GOT3 (cell line): ENCODE measurements at places on chromosomes 7 and 10.

GRCh38 chr10:84341538-84341856 is 13.1 kb downstream of the CCSER2 start:
- no peak for DNase-seq

DNA sequence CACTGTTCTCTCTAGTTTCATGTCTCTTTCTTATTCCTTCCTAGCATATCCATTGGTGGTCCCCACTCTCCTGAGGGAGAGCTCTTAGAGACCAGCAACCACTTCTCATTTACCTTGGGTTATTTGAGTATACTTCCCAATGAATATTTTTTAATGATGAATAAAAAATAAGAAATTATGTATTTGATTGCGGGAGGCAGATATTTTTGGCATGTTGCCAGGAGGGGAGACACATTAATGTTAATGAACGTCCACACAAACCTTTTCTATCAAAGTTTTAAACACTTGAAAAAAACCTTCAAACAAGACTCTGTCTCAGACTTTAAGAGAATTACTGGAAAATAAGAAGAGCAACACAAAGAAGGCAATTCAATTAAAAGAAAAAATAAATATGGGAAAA is 260.6 kb upstream of the MAGI2 start:
- no peak for DNase-seq

GRCh38 chr10:50526185-50526584 is 97.6 kb downstream of the SGMS1 start:
- DNase-seq, result no peak

GRCh38 chr7:16989811-16990413 is 108.1 kb upstream of the AGR3 start:
- no peak for DNase-seq

DNA sequence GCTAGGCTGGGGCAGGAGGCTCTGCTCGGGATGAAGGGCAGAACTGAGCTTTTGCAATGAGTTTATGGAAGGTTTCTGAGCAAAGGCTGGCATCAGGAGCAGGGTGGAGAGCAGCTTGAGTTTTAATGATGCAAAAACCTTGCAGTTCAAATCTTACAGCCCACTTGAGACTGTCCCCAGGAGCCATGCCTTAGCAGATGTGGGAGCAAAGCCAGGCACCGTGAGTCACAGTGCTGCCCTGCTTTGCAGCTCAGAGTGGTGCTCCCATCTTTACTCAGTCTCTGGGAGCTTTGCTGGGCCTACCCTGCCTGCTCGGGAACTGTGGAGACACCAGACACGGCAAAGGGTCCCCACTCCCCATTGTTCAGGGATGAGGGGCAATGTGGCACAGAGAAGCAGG is 122.4 kb upstream of the NPS start:
- DNase-seq, result peak; percentile 13

DNA sequence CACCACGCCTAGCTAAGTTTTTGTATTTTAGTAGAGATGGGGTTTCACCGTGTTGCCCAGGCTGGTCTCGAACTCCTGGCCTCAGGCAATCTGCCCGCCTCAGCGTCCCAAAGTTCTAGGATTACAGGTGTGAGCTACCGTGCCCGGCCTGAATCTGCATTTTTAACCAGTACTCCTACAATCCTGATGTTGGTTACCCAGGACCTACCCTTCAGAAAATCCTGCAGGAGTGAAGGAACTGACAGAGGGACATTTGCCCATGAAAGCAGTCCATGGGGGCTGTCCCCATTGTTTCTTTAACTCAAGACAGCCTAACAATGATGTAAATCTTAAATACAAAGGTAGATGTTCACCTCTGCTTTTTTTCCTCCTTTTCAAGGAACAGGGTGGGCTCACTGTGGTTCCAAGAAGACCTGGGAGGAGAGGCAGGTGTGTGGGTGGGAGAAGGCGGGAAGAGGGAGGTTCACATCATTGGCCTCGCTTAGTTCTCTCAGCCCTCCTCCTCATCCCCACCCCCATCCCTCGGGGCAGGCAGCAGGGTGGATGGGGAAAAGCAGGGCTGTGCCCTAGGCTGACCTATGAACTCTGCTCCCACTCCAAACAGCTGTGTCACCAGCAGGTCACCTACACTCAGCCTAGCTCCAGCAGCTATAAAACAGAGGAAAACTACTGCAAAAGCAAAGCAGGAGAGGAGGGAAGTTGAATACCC is 13.5 kb downstream of the LRRC20 start:
- no peak for DNase-seq

DNA sequence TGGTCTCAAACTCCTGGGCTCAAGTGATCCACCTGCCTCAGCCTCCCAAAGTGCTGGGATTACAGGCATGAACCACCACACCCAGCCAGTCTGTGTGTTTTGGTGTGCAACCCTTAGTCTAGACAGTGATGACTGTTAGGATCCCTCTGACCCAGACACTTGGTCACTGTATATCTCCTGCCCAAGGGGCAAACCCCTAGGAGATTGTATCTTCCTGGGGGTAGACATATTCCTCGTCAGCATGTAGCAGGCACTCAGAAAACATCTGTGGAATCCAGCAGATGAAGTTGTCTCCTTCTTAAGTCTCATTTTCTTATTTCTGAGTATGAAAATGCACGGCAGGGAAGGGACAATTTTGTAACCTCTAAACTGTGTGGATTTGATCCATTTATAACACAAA is 292.5 kb downstream of the GFRA1 start:
- no peak for DNase-seq

DNA sequence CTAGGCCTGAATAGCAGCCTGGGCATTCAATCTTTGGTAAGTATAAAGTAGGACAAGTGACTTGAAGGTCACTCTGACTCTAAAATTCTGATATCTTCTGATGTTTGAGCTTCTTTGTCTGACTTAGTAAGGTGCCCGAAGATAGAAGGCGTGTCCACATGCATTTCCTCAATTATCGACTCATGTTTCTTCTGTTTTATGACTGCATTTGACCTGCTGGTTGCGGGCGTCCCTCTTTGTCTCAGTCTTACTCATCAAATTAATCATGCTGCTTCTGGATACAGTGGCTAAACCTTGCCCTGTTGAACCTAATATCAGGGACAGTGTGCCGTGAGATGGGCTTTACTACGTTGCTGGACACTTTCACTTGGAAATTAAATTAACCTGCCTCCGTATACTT is 534.1 kb downstream of the SDK1 start:
- DNase-seq, result no peak

- DNase-seq, result no peak
Observed at GRCh38 chr10:76091926-76092325, 660.5 kb downstream of the LRMDA start.

DNA sequence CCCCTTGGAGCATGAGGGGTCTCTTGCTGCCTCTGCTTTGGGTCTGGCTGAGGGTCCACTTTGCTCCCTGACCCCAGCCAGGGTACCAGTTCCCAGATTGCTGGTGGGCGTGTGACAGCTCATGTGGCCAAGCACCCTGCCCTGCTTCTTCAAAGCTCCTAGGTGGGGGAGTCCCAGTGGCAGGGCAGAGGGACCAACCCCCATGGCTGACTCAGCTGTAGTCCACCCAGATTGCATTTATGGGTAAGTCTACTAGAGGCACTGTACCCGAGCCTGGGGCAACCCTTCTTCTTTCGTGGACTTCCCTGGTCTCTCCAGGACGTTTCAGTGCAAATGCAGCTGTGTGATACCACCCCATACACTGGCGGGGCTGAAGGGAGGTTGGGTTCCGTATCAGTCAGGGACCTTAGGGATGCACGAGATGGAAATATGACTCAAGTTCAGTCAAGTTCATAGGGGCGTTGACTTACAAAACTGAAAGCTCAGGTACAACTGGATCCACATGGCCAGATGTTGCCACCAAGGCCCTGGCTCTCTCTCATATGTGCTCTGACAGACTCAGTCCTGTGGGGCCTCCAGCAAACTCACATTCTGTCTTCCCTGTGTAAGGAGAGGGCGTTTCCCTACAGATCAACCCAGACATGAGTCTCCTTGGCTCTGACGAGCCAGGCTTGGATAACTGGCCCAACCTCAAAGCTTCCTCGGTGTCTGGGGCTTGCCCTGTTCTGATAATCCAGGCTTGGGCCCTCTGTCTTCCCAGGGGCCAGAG is 13.6 kb downstream of the PTPRE start:
- no peak for DNase-seq

DNA sequence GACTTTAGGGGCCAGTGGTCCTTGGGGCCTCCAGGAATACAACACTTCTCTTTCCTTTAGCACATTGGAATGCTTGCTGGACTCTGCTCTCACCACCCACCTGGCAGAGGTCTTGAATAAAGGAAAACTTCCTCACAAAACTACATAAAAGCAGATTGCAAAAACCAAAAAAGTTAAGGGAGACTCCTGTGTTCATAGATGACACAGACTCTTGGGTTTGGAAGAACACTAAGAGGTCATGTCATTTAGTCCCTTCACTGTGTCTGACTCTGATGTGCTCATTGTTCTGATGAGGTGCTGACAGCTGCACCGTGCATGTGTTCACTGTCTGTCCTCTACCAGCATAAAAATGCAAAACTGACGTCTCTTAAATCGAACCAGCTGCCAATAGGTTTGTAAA is 11.4 kb downstream of the BLNK start:
- no peak for DNase-seq

GRCh38 chr10:90847436-90847835 is 10.4 kb downstream of the HTR7 start:
- no peak for DNase-seq

DNA sequence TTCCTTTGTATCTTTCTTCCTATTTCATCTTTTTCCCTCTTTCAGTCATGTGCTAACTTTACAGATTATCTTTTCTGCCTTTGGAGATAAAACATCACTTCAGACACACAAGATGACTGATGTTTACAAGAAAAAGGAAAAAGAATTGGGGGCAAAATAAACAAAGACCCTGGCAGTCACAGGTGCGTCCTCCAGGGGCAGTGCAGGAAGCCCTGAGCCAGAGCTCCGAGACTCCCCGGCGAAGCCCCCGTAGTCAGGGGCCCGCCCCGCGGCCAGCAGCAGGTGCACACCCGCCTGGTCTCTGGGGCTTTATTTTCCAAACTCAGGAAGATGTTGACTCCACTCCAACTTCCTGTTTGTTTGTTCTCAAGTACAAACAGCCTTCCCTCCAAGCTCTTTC is 10.2 kb downstream of the STK32C start:
- DNase-seq, result no peak

GRCh38 chr7:110940756-110941155 is 150.2 kb upstream of the LRRN3 start:
- no peak for DNase-seq

GRCh38 chr7:158130023-158130409 is 457.6 kb downstream of the PTPRN2 start:
- DNase-seq, result no peak

DNA sequence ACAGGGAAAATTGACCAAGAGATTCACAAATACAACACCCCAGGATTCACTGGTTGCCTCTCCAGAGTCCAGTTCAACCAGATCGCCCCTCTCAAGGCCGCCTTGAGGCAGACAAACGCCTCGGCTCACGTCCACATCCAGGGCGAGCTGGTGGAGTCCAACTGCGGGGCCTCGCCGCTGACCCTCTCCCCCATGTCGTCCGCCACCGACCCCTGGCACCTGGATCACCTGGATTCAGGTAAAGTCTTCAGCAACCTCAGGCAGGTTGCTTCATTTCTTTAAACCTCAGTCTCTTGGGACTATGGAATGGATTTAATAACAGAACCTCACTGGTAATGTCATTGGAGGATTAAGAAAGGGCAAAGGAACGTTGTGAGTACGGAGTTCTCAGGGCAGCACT is 206.9 kb upstream of the C7orf33 start:
- no peak for DNase-seq

GRCh38 chr7:137772748-137773147 is 74.0 kb downstream of the DGKI start:
- DNase-seq, result no peak

DNA sequence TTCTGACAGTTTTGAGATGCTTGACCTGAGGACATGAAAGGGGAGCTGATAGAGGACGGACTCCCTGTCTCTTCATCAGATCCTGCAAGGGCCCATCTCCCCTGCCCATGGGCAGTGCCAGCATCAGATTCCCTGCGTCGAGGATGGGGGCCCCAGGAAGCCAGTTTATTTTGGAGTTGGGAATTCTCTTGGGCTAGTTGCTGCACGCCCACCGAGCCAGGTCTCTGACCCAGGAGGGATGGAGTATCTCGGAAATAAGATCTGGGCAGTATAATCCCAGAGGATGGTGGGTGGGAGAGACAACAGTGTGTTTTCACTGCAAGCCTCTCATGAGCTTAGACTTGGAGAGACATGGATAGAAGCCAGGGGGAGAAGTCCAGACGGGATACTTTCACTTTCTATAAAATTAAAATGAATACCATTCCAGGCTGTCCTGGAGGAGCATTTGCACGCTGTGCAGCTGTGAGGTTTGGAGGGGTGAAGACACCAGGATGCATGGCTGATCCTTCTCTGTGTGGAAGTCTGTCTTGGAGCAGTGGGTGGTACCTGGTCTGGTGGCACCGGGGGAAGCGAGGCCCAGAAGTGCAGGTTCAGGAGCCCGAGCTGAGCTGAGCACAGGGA is 25.8 kb downstream of the DOCK1 start:
- no peak for DNase-seq

DNA sequence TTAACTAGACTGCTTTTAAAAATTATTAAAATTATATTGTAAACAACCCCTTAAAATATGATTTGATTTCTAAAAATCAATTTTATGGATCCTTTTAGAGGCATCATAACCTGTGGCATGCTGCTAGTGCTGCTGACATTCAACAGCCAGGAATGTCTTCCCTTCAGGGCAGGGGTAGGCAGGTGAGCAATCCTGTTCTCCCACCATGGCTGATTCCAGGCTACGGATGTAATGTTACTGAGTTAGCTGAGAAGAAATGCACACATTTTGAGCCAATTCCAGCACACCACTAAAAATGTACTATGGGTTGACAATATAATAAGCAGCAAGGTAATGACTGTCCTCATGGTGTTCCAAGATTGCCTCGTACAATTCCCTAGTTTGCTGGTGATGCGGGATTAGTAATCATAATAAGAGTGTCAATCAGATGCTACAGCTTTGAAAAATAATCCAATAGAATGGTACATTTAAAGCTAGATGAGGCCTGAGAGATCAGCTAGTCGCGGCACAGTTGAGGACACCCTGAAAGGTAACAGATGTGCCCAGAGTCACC is 108.7 kb upstream of the PRR15 start:
- no peak for DNase-seq

GRCh38 chr7:84975586-84976185 is 211.2 kb downstream of the SEMA3D start:
- DNase-seq, result no peak

DNA sequence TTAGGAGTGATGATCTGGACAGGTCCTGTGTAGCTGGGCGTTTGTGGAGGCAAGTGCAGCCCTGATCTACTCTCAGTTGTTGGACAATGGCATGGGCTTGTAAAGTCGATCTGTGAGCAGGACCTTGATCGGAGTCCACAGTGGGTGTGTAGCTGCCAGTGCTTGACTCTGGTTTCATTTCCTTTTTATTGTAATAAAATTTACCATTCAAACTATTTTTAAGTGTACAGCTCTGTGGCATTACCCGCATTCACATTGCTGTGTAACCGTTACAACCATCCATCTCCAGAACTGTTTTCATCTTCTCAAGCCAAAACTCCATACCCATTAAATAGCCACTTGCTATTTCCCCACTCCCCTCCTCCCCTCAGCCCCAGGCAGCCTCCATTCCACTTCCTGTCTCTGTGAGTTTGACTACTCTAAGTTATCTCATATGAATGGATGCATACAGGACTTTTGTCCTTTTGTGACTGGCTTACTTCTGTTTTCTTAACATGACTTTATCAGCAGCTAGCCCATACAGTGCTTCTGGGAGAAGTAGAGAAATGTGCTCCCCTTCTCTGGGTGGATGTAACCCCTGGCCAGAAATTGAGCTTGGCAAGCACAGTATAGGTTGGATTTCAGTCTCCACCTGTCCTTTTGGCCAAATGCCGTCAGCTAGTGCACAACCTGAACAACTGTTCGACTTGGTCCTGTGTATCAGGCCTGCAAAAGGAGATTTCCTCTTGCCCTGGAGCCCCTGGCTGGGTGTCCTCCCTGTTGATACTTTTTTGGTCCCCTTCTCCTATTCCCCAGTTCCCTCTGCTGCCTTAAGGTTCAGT is 180.0 kb downstream of the LRMDA start:
- no peak for DNase-seq
